ENCODE measurements at places on chromosomes 13 and 19.

DNA sequence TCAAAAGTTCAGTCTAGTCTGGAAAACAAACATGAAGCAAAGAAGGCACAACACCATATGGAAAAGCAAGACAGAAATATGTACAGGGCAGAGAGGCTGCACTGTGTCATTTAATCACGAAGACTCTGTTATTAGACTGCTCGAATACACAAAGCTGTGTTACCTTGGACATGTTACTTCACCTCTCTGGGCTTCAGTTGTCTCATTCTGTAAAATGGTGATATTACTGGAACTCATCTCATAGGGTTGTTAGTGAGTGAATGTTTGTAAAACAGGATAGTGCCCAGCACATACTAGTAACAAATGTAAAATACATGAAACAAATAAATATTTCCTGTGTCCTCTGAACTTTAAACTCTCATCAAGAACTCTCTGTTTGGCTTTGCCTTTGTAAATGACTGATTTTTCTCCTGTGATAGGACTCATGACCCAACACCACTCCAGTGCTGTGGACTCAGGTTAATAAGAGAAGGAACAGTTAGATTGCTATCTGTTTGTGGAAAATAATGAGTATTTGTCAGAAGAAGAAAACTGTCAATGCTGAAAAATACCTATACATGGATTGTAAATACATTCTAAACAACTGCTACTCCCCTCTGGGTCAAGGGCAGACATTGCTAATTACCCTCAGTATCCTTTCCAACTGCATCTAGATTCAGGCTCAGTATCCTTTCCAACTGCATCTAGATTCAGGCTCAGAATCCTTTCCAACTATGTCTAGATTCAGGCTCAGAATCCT, 62.3 kb downstream of the ZIC5 start:
- DNase-seq = no peak

GRCh38 chr13:20101467-20102316, 59.2 kb downstream of the GJA3 start:
- DNase-seq = peak; percentile 28

DNA sequence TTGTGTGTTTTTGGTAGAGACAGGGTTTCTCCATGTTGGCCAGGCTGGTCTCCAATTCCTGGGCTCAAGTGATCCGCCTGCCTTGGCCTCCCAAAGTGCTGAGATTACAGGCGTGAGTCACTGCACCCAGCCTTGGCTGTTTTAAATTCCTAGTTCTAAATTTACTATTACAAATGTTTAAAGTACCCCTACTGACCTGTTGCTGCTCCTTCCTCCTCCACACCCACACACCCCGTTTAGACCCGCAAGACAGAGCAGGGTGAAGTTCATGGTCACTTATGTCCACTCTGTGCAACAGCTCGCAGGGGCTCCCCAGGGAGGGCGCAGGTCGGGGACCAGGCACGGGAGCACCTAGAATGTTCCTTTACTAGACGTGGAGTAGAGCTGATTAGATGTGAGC, 28.7 kb downstream of the TMEM161A start:
- DNase-seq = no peak

DNA sequence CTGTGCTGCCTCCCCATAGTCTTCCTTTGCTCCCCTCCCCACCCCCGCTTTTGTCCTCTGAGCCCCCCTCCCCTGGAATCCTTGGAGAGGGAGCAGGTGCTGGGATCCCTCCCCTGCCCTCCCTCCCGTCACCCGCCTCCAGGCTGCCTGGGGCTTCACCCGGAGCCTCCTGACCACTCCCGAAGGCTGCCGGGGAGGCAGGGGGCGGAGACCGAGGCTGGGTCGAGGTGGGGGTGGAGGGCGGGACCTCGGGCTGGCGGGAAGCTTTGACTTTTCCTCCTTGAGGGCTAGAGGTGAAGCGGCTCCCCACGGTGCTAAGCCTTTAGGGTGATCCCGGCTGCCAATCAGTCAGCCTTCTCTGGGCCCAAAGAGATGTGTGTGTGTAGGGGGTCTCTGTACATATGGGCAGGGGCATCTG, 1.5 kb downstream of the KMT5C start:
- DNase-seq = peak; percentile 94

GRCh38 chr13:30998136-30999088, 66.0 kb downstream of the TEX26 start:
- no peak for DNase-seq

GRCh38 chr13:105572401-105572800, 963.1 kb downstream of the EFNB2 start:
- no peak for DNase-seq

- no peak for DNase-seq
Observed at GRCh38 chr13:113654591-113655345, 3.2 kb downstream of the ATP4B start.

DNA sequence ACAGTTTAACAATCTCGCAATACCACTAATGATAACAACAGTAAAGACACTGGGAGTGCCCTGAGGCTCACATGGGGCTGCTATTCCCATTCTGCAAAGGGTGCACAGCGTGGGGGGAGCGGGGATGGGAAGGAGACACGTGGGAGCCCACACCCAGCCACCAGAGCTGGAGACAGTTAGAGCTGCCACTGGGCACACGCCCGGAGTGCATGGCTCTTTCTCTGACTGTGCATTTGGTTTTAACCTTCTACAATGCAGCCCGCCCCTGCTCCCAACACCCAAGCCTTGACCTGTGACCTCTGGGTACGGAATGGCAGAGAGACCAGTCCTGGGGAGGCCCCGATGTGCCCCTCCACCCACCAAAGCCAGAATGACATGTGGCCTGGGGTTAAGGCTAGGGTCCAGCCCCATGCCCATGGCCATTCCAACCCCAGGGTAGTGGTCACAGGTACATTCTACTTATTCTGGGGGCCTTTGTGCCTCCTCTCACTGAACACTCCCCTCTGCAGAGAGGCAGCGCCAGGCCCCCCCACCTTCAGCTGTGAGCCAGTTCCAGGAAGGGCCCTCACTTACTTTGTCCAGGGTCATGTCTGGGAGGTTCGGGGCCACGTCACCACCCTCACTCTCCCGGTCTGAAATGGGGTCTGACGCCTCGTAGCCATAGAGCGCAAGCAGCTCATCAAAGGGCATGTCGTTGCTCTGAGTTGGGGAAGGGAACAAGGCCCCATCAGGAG, 17.1 kb downstream of the MIER2 start:
- no peak for DNase-seq

GRCh38 chr19:46815833-46816627, 27.6 kb upstream of the SLC1A5 start:
- DNase-seq = peak; percentile 56

GRCh38 chr19:49921871-49922795, 6.9 kb upstream of the ATF5 start:
- no peak for DNase-seq

DNA sequence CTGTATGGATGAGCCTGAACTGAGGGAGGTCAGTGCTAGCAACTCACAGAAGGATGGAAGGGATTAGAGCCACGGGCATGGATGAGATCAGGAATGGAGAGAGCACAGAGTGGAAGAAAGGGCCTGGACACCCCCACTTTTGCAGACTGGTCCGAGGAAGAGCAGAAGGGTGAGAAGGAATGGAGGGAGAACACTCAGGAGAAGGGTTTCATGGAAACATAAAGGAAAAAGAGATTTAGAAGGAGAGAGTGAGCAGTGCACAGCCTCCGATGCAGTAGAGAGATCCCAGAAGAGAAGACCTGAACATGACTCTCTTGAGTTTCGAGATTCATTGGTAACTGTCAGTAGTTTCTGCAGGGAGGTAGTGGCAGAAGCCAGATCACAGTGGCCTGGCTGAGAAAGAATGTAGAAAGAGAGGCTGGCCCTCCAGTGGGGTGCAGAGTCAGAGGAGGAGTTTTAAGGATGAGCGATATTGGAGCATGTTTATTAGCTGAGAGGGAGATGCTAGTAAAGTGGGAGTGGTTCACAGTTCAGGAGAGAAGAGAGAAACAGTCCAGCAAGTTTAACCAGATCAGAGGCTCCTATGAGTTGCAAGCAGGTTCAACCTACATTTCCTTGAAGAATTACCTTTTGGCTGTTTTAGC, 108.9 kb downstream of the ZAR1L start:
- peak; percentile 47 for DNase-seq

GRCh38 chr13:30862707-30863106, 43.4 kb upstream of the MEDAG start:
- DNase-seq = no peak

GRCh38 chr13:96500953-96501352, 411.0 kb downstream of the HS6ST3 start:
- DNase-seq = no peak

DNA sequence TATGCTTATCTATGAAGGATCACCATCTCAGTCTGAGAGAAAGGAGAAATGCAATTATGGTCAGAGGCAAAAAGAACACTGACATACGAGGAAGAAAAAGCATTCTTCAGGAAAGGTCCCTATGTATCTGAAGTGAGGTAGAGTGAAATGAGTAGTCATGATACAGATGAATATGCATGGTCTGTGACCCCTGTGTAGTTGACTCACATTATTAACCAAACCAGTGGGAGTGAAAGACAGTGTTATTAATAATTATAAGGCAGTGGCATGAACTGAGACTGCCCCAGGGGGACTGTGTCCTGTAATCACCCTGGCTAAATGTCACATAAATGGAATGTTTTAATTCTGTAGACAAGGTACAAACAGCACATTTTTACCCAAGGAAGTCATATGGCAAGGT, 1320.2 kb upstream of the PCDH9 start:
- no peak for DNase-seq

DNA sequence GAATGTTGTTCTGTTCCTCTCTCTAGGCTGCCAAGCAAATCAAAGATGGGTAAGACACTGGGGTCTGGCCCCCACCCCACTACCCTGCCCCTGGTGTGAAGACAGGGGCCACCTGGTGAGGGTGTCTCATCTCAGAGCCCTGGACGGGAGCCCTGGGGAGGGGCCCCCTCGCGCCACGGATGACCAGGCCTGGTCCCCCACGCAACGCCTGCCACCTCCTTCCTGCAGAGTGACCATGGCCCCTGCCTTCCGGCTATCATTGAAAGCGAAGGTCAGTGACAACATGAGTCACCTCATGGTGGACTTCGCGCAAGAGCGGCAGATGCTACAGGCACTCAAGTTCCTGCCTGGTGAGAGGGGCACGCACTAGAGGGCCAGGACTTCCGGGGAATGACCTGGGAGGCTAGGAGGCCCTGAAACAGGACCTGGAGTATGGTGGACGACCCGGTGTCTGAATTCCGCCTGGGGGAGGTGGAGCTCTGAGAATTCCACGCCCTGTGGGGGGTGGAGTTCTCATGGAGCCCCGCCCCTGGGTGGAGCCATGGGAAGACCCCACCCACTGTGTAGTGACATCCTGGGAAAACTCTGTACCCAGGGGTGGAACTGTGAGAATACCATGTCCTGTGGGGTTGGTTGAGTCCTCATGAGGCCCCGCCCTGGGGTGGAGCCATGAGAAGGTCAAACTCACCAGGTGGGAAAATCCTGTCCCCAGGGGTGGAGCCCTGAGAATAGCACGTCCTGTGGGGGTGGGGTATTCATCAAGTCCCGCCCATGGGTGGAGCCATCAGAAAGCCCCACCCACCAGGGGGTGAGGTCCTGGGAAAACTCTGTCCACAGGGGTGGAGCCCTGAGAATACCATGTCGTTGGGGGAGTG, 6.1 kb downstream of the FSD1 start:
- DNase-seq = peak; percentile 31

GRCh38 chr19:31083105-31083504, 266.1 kb downstream of the TSHZ3 start:
- DNase-seq = no peak

DNA sequence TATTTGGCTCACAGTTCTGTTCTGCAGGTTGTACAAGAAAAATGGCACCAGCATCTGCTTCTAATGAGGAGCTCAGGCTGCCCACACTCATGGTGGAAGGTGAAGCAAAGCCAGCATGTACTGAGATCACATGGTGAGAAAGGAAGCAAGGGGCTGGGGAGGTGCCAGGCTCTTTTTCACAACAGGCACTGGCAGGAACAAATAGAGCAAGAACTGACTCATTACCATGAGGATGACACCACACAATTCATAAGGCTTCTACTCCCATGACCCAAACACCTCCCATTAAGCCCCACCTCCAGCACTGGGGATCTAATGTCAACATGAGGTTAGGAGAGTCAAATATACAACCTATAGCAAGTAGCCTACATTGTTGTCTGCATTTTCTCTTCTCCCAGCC, 522.6 kb downstream of the RFC3 start:
- no peak for DNase-seq

DNA sequence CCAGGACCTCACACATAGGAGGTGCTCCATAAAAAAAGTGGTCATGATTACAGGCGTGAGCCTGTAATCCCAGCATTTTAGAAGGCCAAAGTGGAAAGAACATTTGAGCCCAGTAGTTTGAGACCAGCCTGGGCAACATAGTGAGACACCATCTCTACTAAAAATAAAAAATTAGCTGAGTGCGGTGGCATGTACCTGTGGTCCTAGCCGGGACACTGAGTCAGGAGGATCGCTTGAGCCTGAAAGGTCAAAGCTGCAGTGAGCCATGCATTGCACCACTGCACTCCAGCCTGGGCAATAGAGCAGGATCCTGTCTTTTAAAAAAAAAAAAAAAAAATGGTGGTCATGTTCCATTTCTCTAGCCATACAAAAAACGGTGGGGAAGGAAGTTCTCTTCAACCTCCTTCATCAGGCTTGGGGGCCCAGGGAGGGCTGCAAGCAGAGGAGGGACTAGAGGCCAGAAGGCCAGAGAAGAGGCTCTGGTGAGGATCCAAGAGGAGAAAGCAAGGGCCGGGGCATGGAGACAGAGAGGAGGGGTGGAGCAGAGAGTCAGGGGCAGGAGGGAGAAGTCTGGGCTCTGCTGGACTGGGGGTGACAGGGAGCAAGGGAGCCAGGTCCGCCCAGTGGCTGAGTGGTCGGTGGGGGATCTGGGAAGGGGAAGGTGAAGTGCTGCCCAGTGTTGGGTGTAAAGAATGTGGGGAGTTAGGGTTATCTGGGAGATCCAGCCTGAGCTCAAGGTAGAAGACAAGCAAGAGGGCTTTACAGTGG, 8.9 kb downstream of the KASH5 start:
- no peak for DNase-seq

- DNase-seq = peak; percentile 84
Observed at GRCh38 chr13:25046985-25047511, 48.9 kb upstream of the PABPC3 start.

GRCh38 chr13:62850331-62850730, 1434.7 kb upstream of the PCDH20 start:
- DNase-seq = no peak

DNA sequence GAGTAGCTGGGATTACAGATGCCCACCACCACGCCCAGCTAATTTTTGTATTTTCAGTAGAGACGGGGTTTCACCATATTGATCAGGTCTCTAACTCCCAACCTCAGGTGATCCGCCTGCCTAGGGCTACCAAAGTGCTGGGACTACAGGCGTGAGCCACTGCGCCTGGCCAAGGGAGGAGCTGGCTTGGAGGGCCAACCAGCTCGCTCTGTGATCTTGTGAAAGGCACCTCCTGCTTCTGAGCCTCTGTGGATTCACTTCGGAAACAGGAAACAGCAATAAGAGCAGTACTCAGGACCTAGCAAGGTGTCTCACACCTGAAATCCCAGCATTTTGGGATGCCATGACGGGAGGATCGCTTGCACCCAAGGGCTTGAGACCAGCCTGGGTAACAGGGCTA, 2.0 kb upstream of the ELL start:
- no peak for DNase-seq

- peak; percentile 52 for DNase-seq
Observed at GRCh38 chr19:35673121-35673804, 6.9 kb downstream of the UPK1A start.

Measured in NCI-H82 (cell line).